Large intestine (tissue), 12 donors: ENCODE measurements at places on chromosomes 1 and 21.

DNA sequence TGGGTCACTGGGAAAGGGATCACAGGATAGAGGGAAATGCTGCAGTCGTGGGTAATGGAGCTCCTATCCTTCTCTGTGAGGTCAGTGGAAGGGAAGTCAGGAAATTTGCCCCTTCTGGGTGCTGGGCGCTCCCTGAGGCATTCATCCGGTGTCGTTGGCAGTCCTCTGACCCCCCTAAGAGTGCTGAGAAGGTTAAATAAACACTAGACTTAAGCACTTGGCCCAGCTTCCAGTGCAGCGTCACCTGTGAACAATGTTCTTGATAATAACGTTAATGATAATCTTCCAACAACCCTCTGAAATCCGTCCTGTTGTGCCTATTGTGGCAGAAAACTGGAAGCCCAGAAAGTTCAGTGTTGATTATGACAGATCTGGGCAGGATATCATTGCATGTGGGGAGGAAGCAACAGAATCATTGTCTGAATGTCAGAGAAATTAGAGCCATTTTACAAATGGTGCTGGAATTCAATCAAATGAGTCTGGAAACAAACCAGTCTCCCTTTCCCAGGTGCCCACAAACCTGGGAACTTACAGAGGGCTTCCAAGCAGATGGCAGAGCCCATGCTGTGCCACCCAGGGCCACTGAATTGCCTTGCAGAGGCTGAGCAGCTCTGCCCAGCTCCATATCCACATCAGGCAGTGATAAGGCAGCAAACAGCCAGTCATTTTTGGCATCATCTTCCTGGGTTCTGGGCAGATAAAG is 216.8 kb downstream of the KAZN start:
- DNase-seq = no peak

DNA sequence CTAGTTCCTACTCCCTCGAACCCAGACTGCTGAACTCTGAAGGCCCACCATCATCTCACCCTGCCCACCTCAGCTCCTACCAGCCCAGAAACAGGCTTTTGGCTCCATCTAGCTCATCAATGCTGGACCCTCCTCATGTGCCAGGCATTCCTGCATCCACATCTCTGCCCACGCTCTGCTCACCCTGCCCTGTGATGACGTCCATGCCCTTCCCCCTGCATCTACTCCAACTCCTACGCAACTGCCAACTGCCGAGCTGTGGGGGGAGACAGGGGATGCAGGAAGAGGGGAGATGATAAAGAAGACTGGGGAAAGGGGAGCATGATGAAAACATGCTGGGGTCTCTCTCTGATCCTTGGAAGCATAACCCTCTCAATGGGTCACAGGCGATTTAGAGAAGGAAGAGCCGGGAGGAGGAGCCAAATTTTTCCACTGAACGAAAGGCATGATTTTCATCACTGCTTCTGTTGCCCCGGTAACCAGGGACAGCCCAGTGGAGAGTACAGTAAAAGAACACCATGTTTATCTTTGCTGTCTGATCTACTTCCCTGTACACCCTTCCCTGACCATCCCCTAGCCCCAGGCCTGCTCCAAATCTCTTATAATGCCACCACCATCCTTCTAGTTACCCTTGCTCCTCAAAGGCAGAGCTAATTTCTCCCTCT is 44.3 kb downstream of the CD34 start:
- DNase-seq = no peak

DNA sequence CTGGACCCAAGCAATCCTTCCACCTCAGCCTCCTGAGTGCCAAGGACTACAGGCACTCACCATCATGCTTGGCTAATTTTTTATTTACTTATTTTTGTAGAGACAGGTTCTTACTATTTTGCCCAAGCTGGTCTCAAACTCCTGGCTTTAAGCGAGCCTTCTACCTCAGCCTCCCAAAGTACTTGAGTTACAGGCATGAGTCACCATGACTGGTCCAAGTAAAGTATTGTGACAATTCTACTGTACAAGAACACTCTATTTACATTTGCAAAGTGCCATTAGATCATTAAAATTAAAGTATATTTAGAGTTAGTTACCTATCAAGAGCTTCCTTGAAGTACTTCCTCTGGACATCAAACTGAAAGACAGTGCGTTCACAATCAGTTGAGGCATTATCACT is 44.8 kb downstream of the NRDC start:
- DNase-seq = no peak

DNA sequence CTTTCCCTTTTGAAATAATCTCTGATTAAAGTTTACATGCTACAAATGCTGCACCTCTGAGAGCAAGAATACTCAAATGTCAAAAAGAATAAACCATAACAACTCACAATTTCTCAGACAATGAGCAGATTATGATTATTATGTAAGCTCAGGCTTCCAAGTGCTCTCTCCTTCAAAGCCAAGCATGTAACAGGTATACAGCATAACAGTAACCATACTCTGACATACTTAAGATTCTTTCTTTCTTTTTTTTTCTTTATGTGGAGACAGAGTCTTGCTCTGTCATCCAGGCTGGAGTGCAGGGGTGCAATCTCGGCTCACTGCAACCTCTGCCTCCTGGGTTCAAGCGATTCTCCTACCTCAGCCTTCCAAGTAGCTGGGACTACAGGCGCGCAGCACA is 155.4 kb downstream of the EIF4G3 start:
- DNase-seq = no peak

DNA sequence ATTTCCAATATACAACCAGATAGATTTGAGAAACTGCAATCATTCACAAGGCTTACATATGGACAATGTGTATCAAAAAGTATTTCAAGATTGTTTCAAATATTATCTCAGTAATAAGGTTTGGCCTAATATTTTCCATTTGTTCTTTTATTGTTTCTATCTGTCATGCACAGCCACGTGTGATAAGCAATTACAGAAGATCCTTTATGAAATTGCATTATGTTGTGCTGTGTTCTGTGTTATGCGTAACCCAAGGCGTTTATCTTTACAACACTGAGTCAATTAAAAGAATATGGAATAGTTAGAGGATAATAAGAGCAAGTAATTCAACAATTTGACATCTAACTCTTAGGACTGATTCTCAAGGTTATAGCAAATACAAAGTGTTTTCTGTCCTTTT is 1009.3 kb upstream of the PRMT6 start:
- no peak for DNase-seq

DNA sequence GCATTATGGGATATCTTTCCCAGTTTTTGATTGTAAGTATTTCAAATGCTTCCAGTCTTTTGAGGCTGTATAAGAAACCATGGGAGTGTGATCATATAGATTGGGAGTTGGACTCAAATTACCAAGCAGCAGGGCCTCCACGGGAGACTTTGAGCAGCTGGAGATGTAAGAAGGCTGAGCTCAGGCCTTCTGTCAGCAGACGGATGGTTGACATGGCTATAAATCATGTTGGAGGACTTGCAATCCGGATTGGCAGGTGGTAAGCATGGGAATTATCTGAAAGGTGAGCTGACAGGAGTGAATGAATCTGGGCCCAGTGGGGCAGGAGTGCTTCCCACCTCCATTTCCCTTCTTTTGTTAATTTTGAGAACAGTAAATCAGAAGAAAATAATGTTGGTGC is 83.2 kb upstream of the PPM1J start:
- peak; percentile 43 for DNase-seq

DNA sequence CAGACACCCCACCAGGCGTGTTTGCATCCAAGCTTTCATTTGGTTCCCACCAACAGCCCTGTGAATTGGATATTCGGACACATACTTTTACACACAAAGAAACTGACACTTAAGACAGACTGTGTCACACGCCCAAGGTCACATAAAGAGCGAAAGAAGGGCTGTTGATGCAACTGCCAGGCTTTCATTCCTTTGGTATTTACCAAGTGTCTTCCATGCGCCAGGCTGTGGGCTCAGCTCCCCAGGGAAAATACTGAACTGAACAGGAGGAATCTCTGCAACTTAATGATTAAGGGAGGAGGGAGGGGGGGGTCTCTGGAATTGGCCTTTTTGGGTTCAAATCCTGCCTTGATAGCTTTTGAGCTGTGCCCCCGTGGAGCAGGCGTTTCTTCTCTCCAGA is 122.8 kb downstream of the ACTL8 start:
- DNase-seq = no peak

DNA sequence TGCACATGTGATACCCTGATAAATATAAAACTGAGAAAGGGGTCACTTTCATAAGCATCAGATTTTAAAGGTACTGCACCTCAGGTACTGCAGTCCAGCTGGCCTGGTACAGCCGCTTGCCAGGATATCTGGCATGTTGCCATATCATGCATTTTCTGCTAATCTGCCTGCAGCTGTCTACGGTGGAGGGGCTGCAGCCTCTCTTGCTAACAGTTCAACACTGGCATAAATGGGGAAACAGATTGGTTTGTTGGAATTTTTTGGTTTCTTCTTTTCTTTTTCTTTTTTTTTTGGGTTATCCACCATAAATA is 71.5 kb downstream of the MIS18A start:
- no peak for DNase-seq

DNA sequence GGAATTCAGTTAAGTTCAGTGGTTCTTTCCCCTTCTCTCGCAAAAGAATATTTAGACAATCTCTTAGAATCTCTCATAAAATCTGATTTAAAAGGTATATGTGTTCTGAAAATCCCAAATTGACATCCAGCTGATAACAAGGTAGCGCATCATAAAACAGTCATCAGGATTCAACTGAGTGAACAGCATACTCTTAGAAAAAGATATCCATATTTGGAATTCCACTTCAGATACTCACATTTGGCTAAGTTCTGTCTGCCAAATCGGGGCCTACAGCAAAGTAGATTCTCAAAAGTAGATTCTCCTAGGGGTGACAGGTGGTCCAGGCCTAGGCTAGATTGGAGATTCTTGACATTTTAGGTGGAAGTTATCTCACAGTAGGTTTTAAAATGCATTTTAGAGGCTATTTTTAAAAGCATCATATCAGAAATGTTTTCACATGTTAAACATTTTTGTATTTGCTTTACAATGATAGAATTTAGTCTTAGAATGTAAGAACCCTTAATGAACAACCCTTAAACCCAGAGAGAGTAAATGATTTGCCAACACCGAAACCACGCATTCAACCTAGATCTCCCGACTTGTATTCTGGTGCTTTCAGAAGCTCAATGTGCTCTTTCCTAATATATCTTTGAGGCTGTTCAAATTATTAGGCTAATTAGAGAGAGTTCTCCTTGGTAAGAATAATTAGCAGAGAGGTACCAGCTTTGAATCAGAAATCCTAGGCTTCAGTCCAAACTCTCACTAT is 318.9 kb downstream of the LMO4 start:
- DNase-seq = no peak

DNA sequence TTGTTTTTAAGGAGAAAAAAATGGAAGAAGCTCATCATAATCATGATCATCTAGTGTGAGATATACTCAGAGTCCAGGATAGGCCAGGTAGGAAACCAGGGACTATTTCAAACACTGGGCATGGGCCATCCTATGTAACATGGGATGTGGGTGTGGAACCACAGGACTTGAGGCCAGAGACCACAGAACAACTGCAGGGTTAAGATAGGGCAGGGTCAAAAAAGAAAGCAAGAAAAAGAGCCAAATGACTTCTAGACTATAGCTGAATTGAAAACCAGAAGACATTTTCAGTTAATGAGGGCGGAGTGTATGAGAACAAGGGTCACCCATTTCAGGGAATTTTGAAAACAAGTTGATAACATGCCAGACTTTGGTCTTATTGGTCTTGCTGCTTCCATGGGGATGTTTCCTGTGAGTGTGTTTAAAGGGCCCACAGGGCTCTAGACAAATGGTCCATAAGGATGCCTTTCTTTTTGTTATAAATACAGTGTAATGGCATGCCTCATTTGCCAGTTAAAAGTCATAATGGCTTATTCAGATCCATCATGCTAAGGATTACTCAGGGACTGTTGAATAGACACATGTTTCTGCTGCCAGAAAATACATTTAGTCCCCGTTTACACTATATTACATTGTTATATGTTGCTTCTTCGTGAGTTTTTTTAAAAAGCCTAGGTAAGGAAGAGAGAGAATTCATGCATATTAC is 182.0 kb upstream of the C21orf91 start:
- DNase-seq = peak; percentile 12

DNA sequence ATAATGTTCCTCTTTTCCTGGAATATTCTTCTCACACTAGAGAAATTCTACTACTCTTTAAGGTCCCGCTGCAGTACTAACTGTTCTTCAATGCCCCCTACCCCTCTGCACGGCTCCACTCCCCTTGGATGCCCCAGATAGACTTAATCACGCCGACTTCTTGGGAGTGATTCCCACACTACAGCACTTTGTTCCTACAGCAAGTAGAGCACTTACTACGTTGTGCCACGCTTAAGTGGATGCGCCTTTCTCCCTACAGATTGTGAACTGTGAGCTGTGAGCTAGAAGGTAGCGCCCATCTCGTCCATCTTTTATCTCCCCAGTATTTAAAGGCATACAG is 2.2 kb downstream of the ZNF436 start:
- DNase-seq = no peak

GRCh38 chr1:185601189-185601588 is 133.0 kb upstream of the HMCN1 start:
- DNase-seq = no peak

DNA sequence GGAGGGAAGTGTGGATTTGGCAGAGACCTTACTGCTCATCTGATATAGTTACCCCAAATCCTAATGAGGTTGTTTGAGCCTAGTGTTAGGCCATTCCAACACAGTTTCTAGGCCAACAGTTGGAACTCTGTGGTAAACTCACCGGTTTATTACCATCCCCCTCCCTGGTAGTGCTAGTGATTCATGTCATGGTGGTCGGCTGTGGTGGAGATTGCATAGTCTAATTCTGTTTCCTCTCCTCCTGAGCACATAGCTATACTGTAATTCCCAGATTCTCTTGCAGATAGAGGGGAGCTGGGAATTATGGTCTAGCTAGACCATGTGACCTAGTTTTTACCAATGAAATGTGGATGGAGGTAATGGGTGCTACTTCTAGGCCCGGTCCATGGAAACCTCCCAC is 123.7 kb upstream of the KIF26B start:
- no peak for DNase-seq

- peak; percentile 23 for DNase-seq
These were observed 182.9 kb upstream of the KCND3 start for GRCh38 chr1:112172294-112172882.

DNA sequence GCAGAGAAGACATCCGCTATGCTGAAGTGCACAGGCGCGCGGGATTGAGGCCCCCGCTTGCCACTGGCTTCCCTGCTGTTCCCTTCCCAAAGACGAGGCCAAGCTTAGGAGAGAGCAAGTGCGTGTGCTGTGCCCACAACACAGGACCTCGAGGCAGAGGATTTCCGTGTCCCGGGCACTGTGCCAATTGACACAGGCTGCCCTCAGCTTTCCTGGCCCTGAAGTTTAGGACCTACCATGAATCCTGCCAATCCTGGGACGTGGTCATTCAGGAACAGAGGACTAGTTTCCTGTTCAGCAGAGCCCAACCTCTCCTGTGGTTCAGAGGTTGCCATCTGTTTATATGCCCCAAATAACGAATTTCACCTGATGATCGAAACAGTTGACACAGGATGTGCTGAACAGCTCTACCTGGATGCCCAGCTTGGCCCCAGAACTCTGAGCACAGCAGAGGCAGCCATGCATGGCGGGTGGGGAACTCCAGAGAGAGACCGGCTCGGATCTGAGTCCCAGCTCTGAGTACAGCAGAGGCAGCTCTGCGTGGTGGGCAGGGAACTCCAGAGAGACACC is 22.0 kb downstream of the SLC37A1 start:
- DNase-seq = no peak
